ENCODE measurements at places on chromosomes 12 and 14.

- no peak for DNase-seq
Observed at GRCh38 chr12:72485017-72485701, 213.0 kb downstream of the TRHDE start.

DNA sequence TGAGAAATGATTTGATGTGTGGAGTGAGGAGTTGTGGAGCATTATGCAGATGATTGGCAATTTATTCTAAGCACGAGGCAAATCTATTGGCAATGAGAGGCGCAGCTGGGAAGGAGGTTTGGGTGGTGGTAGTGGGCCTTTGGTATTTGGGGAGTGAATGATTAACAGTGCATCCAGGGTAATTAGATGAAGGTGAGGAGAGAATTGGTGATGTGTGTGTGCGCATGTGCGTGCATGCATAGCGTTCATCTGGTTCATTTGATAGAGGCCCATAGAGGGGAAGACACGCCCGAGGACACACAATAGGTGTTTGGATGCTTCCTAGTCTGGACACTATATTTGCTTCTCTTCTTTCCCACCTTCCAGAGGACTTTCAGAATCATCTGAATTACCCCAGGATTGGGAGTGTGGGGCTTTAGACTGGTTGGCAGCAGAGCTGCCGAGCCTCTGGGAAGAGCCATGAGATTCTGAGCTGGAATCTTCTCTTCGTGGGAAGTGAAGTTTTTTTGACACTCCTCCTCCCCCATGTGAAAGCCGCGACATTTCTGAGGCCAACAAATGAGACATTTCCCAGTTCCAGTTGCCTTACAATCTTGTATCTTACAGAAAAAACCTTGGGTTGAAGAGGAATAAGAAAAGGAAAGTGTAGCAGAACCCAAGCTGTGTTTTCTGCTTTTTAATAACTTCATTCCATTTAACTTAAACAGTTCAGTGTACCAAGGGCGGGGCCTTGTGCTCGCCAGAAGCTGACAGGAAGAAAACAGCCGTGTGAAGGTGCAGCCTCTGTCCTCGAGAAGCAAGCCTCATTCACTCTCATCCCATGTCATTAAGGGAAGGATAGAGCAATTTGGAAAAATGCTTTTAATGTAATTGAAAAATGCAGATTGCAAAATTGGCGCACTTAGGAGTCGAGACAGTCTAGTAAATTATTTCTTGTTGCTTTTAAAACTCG lies 65.2 kb downstream of the SLC25A47 start:
- DNase-seq, result no peak

DNA sequence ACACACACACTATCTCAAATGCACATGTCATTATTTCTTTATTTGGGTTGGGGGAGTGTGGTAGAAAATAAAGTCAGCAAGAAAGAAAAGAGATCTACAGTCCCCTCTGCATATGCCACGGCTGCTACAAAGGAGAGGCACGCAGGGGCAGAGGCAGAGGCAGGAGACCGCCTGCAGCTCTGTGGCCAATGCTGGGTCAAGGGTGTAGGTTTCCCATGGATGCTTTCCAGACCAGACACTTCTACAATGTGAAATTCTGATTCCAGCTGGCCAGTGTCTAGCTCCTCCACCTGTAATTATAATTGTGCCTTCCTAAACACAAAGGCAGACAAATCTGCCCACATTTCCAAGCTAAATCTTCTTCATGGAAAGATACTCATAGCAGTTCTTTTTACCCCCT lies 19.2 kb downstream of the VPS37B start:
- no peak for DNase-seq

DNA sequence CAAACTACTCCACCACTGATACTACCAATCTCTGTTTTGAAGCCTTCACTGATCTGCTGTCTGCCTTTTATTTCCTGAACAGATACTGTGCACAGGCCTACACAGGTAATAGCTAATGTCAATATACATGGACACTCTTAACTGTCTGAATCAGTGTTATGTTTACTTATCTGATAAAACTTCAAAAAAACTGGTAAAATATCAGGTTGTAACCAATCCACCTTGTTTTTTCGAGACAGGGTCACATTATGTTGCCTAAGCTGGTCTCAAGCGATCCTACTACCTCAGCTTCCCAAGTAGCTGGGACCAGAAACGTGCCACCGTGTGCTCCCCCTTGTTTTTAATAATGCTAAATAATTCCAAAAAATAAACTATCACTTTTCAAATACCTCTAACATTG lies 43.5 kb downstream of the HECTD1 start:
- DNase-seq, result no peak

GRCh38 chr14:71399057-71399487 lies 491.8 kb downstream of the PCNX1 start:
- DNase-seq, result no peak

DNA sequence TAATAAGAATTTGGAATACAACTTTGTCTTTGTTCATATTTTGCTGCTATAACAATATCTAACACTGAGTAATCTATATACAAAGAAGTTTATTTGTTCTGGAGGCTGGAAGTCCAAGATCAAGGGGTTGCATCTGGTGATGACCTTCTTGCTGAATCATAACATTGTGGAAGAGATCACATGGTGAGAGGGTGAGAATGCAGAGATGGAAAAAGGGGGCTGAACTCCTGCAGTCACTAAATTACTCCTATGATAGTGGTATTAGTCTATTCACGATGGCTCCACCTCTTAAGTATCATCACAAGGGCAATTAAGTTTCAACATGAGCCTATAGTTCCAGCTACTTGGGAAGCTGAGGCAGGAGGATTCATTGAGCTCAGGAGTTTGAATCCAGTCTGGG lies 4.5 kb upstream of the AKAP6 start:
- DNase-seq, result no peak

DNA sequence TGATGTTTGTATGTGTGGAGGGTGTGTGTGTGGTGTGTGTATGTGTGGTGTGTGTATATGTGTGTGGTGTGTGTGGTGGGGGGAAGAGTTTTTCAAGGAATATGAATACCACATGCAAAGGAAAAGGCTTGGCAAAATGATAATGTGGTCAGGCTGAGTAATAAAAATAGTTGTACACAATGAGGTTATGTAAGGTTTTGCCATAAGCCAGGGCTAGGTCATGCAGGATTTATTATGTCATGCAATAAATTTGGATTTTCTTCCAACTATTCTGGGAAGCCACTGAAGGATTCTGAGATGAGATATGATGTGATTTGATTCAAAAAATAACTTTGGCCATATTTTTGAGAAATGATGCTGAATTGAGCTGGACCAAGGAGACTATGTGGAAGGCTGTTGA lies 1191.6 kb upstream of the SEL1L start:
- DNase-seq, result no peak

- DNase-seq, result no peak
Observed at GRCh38 chr14:53534841-53535240, 381.7 kb upstream of the DDHD1 start.

DNA sequence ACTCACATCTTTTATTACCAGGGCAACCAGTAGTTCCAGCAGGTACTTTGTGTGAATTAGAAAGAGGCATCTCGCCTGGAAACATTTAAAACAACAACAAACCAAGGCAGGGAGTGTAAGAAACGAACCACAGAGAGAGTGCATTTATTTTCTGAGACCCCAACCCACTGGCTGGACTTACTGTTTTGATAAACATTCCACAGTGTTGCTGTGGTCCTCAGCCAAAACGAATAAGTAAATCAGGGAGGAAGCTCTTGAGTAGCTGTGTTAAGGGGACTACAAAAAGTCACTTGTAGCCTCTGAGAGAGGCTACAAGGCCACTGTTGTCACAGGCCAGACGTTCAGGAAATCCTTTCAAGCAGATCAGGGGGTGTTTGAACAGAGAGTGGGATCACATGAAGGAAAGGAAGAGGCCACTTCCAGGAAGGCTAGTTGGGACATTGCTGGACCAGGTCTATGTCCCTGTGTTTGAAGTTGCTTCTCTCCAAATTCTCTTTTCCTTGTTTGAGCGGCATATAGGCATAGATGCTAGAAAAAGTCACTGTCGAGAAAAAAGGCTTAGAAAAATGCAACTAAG lies 33.8 kb downstream of the DMAC2L start:
- no peak for DNase-seq

DNA sequence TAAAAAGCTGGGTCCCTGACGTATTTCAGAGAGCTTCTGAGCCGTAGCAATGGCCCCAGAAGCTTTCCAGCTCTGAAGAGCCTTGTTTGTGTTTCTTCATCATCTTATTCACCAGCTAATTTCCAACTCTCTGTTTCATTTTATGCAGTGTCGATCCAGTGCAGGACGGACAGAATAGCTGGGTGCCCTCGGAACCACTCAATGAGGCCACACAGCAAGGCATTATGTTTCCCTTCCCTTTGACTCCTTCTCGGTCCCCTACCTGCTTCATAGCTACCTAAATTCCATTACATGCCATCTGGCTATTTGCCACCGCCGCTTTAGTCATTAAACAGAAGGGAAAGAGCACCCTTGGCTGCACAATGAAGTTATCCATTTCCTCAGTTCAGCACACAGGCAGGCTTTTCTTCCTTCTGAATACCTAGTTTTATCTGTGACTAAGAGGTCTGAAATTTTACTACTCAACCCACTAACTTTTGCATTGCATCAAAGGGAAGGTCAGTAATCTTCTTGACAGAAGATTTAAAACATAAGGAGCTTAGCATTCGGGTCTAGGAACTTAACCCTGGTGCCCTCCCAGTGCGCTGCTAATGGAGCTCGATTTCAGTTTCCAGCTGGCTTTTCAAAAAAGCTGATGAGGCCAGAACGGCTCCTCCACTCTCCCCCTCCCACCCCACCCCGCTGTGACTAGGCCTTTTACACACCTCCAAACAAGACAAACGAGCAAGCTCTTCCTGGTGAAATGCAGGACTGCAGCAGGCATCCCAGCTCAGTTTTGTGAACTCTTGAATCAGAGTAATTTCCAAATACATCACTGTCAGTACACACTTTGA lies 176.8 kb downstream of the GXYLT1 start:
- DNase-seq, result no peak

GRCh38 chr12:22190-22529 lies 44.4 kb upstream of the IQSEC3 start:
- DNase-seq, result peak; percentile 35

DNA sequence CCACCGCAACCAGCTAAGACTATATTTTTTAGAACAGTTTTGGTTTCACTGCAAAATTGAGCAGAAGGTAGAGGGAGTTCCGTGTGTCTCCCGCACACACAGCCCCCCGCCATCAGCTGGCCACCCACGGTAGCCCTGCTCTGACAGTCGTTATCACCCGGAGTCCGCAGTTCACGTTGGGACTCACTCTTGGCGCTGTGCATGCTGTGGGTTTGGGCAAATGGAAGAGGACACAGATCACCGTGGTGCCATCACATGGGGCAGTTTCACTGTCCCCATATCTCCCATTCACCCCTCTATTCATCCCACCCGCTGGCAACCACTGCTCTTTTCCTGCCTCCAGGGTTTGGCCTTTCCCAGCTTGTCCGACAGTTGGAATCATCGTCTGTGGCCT lies 31.8 kb upstream of the ULK1 start:
- no peak for DNase-seq

GRCh38 chr14:50407111-50407812 lies 10.6 kb upstream of the CDKL1 start:
- no peak for DNase-seq

GRCh38 chr12:52379536-52379935 lies 5.9 kb downstream of the KRT84 start:
- DNase-seq, result no peak

GRCh38 chr12:106072751-106073150 lies 66.0 kb downstream of the NUAK1 start:
- DNase-seq, result no peak

GRCh38 chr12:106280106-106280505 lies 22.4 kb upstream of the TCP11L2 start:
- no peak for DNase-seq

- DNase-seq, result no peak
Observed at GRCh38 chr12:110246636-110247339, 34.3 kb upstream of the ATP2A2 start.

DNA sequence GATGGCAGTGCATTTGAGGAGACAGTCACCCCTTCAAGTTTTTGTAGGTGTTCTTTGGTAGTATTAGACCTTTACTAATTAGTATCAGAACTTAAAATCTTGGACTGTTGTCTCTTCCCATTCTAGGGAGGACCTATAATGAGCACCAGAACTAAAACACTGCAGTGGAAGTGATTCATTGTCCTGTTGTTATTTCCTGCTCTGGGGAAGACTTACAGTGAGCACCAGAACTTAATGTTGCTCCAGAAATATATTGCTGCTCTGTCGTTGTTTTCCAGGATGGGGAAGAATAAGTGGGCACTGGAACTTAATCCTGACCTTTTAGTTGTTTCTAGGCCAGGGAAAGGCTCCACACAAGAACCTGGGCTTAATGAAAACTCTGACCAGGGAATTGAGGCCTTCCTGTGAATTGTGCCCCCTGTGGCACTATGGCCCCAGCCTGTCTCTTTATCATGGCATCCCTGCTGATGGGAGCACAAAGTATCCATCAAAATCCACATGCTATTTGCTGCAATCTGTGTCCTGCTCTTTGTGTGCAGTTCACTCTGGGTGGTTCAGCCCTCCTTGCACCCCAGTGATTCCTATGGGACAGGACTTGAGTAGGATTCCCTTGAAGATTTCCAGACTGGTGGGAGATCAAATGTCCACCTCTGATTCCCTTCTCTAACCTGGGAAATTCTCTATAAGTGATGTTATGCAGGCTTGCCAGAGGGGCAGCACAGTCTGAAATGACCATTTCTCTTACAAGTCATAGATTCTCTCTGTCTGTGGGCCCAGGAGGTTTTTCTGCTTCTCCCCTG lies 175.8 kb downstream of the PAWR start:
- DNase-seq, result no peak

DNA sequence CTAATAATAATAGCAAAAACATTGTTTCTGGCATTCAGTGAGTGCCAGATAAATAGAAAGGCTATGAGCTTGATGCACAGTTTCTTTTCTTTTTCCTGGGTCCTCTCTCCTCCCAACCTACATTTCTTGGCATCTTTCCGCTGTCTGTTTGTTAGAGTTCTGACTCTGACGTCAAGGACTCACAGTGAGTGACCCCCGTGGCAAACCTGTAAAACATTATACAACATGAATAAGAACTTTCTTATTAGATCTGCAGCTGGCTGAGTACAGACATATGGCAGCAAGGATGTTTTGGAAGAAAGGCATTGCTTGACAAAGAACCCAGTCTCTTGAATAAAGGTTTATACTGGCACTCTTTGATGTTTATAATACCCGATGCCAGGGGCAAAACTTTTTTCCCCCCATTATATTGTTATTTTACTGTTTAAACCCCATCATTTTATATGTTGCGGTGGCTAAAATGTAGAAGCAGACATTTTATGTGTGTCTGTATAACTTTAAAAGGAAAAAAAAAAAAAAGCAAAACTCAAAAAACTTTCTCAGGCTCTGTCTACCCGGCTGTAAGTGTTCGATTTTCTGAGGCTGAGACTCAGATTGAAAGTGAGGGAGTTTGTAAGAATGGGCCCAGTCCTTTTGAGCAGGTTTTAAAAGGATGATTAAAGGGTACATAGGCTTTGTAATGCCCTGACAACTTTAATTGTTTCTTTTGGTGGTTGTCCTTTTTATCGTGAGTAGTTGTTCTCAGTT lies 159.3 kb downstream of the PDE3A start:
- DNase-seq, result no peak

All from CD8-positive, alpha-beta memory T cell (primary cell).